ENCODE measurements at places on chromosomes 2 and 18.

DNA sequence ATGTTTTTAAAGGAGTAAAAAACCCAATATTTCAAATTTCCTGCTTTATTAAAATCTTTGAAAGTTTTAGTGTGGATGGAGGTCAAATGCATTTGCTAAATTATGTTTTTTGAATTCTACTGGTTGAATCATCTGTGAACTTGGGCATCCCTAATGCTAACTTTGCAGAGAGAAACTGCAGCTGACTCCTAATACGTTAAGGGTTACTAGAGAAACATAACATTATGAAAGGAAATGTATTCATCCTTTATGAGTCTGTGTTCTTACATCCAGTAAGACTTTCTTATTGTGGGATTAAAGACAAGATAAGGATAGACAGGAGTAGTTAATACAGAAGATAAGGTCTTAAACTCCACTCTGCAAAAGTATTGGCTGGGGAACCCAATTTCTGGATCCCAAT is 140.6 kb downstream of the FAM124B start:
- DNase-seq = no peak

GRCh38 chr2:41878716-41879234 is 169.0 kb upstream of the PKDCC start:
- DNase-seq = no peak

DNA sequence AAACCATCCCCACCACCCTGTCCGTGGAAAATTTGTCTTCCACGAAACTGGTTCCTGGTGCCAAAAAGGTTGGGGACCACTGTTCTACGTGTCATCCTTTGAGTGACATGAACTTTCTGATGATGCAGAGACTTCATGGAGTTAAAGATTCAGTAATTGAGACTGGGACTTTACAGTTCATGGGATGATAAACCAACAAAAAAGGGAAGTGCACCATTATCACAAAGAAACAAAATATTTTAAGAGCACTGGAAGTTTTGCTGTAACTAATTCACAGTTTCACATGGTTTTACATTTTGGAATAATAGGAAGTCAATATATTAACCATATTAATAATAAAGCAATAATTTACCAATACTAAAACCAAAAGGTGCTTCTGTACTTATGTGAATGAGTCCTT is 126.8 kb downstream of the AQP4 start:
- DNase-seq = no peak

DNA sequence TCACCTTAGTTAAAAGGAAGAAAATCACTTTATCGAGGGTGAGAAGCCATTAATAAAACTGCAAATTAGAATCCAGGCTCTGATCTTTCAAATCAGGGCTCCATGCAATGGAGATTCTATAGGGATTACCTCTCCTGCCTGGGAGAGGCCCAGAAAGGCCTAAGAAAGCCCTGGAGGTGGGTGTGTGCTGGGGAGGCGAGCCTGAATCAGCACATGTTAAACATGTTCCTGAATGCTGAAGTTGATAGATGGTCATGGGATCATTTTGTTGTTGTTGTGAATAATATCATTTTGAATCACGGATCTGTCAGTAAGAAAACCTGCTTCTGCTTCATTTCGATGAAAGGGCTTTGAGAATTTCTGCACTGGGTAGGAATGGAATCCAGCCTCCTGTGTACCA is 254.3 kb downstream of the ACKR3 start:
- no peak for DNase-seq

GRCh38 chr2:196459539-196459938 is 180.0 kb upstream of the CCDC150 start:
- DNase-seq = no peak

GRCh38 chr18:57846258-57846657 is 43.1 kb upstream of the ATP8B1 start:
- no peak for DNase-seq

GRCh38 chr2:2127467-2127866 is 203.6 kb downstream of the MYT1L start:
- no peak for DNase-seq

GRCh38 chr2:102296449-102296848 is 14.9 kb upstream of the IL1RL1 start:
- no peak for DNase-seq

- no peak for DNase-seq
Observed at GRCh38 chr2:20481798-20482405, 35.0 kb downstream of the RHOB start.

DNA sequence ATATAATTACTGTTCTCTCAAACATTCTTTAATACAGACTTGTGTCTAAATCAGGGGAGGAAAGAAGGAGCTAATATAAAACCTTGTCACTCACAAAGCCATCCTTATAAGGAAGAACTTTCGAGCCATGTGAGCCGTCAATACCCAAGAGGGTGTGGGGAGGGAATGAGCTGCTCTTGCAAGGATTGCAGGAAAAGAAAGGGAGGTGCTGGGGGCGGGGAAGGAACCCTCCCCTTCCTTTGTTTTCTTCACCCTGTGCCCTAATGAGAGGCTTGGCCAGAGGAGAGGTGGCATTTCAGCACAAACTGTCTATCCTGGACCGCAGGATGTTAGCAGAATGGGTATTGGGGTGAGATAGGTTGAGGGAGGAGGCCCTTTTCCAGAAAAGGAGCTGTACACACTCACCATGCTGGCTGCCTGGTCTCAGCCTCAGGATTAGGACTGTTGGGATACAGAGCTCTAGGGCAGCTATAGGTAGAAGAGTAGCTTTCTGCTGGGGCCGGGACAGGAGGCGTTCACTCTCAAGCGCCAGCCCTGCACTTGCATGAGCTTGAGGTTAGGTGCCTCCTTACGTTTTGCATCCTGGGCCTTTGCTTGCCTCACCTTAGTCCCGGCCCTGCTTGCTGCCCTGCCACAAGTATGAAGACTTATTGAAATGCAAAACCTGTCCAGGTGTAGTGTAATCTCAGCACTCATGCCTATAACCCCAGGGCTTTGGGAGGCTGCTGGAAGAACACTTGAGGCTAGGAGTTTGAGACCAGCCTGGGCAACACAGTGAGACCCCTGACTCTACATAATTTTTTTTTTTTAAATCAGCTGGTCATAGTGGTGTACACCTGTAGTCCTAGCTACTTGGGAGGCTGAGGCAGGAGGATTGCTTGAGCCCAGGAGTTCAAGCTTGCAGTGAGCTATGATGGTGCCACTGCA is 190.5 kb downstream of the LOXHD1 start:
- no peak for DNase-seq

- no peak for DNase-seq
Observed at GRCh38 chr18:46411191-46411828, 245.7 kb downstream of the LOXHD1 start.

GRCh38 chr2:12352889-12353288 is 363.8 kb upstream of the TRIB2 start:
- no peak for DNase-seq

DNA sequence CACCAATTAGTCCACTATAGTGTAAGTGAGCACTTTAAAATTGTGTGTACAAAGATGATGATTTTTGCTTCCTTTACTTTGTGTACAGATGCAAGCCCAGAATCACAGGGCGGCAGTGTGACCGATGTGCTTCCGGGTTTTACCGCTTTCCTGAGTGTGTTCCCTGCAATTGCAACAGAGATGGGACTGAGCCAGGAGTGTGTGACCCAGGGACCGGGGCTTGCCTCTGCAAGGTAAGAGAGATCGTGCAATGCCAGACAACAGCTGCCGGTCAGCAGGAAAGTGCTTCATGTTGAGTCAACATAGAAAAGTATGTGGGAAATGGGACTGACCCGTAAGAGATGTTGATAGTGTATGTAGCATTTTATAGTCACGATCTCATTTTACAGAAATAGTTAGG is 156.8 kb upstream of the TTC39C start:
- no peak for DNase-seq

GRCh38 chr18:50750546-50750945 is 69.3 kb downstream of the MRO start:
- no peak for DNase-seq

- no peak for DNase-seq
Observed at GRCh38 chr2:240441993-240442411, 6.5 kb downstream of the GPC1 start.

- no peak for DNase-seq
Observed at GRCh38 chr18:64852281-64852680, 703.4 kb upstream of the LINC00305 start.

DNA sequence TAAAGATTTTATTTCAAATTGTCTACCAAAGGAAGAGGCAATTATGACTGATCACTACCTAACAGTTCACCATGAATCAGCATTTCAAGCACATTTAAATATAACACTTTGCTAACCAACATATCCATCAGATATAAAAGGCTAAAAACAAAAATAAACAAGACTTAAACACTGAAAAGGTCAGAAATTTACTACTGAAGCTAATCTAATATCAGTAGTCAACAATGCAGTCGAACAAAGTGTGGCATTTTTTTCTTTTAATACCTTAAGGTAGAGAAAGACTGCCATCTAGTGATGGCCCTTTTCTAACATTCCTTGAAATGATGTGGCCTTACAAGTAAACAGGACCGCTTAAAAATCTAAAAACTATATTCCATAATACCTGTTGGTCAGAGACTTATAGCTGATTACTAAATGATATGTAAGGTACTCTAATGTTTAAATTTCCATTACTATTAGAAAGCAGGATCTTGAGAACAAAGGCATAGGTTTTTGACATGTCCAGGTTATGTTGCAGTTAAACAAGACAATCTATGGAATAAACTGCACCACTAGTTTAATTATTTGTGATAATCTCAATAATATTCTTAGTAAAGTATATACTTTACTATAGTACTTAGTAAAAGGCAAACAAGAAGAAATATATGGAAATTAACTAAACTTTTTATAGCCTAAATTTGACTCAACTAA is 80.0 kb downstream of the EXOC6B start:
- no peak for DNase-seq

DNA sequence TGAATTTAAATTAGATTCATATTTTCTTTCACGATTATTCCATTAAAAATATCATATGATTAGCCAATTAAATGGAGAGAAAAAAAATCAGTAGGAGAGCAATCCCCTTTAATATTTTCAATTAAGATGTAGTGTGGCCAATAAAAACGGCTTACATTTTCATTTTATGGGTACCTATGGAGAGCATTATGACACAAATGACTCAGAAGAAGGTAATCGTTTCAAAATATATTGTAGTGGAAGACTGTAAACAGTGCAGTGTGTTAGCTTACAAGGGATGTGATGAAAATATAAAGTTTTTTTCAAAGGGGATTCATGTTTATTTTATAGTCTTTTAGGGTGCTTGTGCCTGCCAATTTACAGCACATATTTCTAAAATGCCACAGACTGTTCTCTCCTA is 1507.4 kb upstream of the CELF4 start:
- DNase-seq = no peak

- no peak for DNase-seq
Observed at GRCh38 chr2:47269316-47270232, 114.5 kb upstream of the STPG4 start.

DNA sequence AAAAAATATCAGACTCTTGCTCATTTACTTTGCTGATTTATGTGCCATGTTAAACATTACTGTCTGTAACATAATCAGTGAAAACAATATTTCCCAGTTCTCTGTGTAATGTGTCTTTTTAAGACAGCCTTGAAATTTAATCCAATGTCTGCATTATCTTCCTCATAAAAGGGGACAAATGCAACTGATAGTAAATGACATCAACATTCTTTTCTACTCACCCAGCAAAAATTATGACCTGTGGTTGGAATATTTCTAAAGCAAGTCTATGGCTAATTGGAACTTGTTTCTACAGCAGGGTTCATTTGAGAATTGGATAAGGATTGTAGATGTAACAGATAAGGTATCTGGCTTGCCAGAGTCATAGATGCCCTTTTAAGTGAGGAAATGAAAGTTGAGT is 34.8 kb downstream of the C1D start:
- DNase-seq = no peak

- DNase-seq = no peak
Observed at GRCh38 chr2:201784563-201784962, 3.8 kb upstream of the ALS2 start.

DNA sequence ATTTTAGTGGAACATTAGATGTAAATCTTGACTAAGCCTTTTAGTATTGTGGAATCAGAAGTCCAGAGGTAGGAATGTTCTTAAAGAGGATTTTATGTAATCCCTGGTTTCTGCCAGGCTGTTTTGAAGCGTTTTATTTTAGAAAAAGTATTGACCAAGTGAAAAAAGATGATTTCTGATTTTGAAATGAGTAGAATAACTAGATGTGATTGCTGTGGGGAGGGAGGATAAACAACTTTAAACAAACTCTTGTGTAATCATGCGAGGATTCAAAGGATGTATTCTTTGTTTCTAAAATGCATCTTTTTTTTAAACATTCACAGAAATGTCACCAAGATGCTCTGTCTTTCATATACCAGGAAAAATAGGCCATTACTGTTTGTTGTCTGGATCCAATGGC is 53.9 kb downstream of the PHLPP1 start:
- no peak for DNase-seq

GRCh38 chr2:236061497-236061896 is 106.7 kb downstream of the GBX2 start:
- no peak for DNase-seq

DNA sequence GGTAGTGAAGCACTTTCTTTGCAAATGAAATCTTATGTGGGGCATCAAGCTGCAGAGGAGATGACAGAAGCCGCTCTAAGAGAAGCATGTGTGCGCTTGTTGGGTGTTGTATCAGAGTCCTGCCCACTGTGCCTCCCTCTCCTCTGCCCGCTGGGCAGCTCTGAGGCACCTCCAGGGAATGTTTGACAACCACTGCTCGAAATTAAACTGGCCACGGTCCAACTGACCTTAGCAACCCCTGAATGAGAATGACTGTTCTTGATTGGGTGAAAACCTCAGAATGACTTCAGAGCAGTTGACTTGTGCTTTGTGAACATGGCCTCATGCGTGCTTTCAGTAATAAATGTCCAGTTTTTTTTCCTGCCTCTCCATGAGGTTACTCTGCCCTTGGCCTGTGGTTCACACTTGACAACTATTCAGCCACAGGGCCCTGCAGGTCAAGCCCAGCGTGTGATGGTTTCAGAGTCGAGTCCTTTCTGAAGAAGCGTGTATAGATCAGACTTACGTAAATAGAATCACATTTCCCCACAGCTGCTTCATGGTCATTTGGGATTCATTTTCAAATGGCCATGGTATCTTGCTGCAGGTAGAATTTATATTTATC is 94.9 kb downstream of the SLC4A3 start:
- no peak for DNase-seq

GRCh38 chr2:29954316-29954715 is 32.9 kb upstream of the ALK start:
- no peak for DNase-seq

DNA sequence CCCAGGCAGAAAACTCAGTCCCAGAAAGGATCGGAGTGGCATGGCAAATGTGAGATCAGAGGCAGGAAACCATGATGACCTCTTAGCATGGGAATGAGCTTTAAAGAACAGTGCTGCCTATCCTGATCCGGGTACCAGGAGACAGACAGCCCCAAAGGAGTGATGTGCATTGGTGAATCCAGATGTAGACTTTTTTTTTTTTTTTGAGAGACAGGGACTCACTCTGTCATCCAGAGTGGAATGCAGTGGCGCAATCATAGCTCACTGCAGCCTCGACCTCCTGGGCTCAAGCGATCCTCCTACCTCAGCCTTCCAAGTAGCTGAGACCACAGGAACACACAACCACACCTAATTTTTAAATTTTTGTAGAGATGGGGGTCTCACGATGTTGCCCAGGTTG is 122.7 kb downstream of the VAPA start:
- DNase-seq = no peak

- no peak for DNase-seq
Observed at GRCh38 chr2:187050409-187050998, 201.5 kb upstream of the ZSWIM2 start.

Data from stimulated activated CD4-positive, alpha-beta T cell treated with anti-CD3 and anti-CD28 coated beads, TNF-alpha, amount 100 ng/mL, for 24 hours (primary cell).